ENCODE measurements at places on chromosomes 4 and X.

DNA sequence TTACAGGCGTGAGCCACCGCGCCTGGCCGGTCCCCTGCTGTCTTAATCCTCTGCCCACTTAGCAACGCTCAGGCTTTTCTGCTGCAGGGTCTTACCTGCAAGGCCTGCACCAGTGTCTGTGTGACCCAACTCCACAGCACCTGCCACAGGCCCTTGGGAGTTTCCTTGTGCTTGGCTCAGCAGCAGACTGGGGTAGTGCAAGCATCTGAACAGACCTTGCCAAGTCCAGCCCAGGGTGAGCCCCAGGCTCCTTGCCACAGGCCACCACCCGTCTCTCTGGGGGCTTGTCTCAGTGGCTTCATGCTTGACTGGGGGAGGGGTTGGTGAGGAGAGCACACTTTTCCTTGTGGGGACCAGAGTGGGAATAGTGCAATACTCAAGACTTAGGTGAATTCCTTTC, 87.0 kb downstream of the FAM193A start:
- DNase-seq: no peak

- no peak for DNase-seq
These were observed 24.4 kb downstream of the CDKL2 start for GRCh38 chr4:75605928-75606327.

GRCh38 chr4:112818594-112818965, 181.6 kb downstream of the LARP7 start:
- DNase-seq: no peak

DNA sequence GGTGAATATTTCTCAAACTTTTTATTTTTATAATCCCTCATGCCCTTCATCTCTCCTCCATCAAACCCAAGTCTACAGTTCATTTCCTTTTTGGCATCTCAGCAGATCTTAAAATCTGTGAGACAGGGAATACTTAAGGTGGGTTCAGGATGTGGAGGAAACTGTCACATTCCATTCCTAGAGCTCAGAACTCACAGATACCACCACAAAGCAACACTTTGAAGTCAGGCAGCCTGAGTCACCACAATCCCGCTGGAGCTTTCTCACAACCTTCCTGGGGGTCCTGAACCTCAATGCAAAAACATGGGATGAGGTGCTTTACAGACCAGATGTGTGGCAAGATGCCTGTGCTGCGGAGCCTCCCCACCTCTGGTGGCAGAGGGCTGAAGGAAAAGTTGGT, 63.2 kb downstream of the HHIP start:
- DNase-seq: peak; percentile 64

DNA sequence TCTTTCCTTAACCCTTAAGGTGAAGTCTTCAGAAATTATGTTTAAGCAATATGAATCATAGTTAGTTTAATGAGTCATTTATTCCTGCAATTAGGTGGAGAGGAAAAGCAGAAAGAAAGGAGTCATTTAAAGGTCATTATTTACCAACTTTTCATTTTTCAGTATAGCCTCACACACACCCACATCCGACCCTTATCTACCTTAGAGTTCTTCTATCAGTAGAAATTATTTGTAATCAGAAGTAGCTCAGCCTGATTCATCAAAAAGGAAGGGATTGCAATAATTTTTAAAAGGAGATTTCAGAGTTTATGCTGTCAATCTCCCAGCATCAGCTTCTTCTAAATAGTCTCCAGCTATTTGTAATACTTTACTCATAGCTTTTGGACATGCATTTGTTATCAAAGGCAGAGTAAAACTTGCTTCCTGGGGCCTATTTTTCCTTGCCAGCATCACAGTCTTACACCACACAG, 5.9 kb downstream of the ANXA10 start:
- DNase-seq: no peak

- no peak for DNase-seq
These were observed 11.3 kb upstream of the KIAA0232 start for GRCh38 chr4:6771229-6771671.

DNA sequence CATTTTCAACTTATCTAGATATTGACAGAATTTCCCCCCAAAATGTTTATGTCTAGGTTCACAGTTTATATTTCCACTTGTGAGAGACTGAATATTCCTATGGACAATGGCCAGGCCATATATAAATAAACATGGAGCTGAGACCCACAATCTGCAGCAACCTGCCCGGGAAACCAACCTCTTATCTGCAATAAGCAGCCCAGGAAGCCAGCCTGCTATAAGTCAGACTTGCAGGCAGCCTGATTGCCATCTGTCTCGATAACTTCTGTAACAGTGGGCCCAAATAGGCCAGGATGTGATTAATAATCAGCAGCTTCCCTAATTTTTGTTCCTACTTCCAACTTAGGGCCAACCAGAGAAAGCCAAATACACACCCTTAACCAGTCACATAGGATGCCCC, 5.2 kb upstream of the NAP1L5 start:
- no peak for DNase-seq

- no peak for DNase-seq
These were observed 102.1 kb upstream of the MID1IP1 start for GRCh38 chrX:38699121-38699520.

DNA sequence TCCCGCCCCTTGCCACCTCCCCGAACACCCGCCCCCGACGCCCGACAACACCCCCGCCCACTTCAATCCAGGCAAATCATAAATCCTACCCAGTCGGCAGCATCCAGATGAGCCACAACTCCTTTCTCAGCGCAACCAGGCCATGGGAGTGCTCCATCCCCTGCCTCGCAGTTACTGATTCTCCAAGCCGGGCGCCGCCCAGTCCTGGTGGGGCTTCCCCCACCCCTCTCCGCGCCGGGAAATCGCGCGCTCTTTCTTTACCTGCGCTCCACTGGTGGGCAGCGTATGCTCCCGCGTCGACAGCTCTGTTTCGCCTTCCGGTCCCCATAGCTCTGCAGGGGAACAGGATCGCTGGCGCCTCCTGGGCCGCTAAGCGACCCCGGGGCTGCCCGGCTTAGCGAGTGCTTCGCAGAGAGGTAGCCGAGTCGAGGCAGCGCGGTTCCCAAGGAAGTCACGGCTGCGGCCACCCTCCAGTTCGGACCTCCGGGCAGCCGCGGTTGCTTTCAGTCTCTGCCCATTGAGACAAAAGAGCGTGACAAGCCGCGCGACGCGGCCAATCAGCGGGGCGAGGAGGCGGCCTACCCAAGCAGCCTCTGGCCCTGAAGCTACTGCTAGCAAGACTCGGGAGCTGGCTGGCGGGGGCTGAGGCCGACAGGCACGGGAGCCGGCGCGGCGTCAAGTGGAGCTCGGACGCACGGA, 43.7 kb upstream of the TMSB15B start:
- no peak for DNase-seq
